ENCODE measurements at places on chromosomes 6 and 20.
A peak's percentile ranks its signal among the peaks of the same experiment; 100 is the strongest.

DNA sequence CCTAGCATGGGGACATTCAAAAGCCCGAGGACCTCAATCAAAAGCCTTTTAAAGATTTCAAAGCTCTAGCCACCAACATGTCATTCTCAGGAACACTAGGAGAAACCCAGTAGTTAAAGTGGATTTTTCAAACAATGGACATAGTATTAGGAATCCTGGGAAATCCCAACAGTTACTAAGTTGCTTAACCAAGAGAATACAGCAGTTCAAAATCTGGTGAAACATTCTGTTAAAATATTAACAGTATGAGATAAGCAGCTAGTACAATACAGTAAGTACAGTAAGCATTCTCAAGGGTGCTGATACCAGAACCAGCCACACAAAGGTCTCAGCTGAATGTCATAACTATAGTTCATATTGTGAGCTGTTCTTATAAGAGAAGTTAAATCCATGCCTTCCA lies 68.6 kb downstream of the CDK19 start:
- H3K4me1 ChIP-seq = no peaks in the 10 kb centered on the region
- no peak for DNase-seq
- no peaks in the 10 kb centered on the region for H3K27me3 ChIP-seq
- H3K4me3 ChIP-seq = no peak overlapping the region

DNA sequence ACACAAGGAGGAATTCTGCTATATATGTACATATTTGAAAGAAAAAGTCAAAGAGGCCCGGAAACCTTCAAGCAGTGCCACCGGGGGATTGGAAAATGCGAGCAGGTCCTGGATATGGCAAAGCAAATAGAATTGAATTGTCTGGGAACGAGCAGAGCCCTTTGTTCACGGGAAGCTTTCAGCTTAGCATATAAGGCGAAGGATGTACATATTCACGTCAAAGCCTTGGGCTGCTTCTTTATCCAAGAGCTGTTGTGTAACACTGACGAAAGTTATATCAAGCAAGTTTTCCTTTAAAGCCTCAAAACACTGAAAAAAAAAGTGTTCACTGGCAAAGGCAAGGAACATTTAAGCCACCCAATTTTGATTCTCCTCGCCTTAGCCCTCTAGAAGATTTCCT lies 171.0 kb downstream of the GPX5 start:
- no peaks in the 10 kb centered on the region for H3K36me3 ChIP-seq
- no peak overlapping the region for H3K4me3 ChIP-seq
- H3K27me3 ChIP-seq = peaks cover 22% of the 10 kb centered on the region
- no peaks in the 10 kb centered on the region for H3K4me1 ChIP-seq
- H3K27ac ChIP-seq = no peak overlapping the region
- DNase-seq = no peak

DNA sequence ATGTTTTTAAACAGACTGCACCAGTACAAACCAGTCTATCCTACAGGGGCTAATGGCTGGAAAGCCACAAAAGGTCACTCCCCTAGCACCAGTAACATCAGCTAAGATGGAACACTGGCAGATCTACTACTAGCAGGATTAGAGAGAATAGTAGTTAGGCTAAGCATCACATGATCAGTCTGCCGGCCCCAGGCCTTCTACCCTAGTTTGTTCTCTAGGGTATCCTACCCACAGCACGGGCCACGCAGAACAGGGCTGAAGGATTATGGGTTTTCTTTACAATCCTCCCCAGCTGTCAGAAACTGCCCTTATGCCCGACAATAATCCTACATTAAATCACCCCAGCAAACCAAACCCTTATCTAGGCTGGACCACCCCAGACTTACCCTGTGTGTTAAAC lies 156.0 kb downstream of the LY86 start:
- peaks cover 12% of the 10 kb centered on the region for H3K4me1 ChIP-seq
- H3K36me3 ChIP-seq = no peaks in the 10 kb centered on the region
- DNase-seq = no peak
- H3K4me3 ChIP-seq = no peak overlapping the region
- H3K27ac ChIP-seq = no peak overlapping the region

- no peaks in the 10 kb centered on the region for H3K27me3 ChIP-seq
- no peaks in the 10 kb centered on the region for H3K36me3 ChIP-seq
- H3K4me3 ChIP-seq = no peak overlapping the region
- peak overlapping the region; percentile 61 for H3K27ac ChIP-seq
- H3K4me1 ChIP-seq = peaks cover 7% of the 10 kb centered on the region
- DNase-seq = peak; percentile 51
These were observed 17.2 kb downstream of the UNC5CL start for GRCh38 chr6:41021832-41022231.

DNA sequence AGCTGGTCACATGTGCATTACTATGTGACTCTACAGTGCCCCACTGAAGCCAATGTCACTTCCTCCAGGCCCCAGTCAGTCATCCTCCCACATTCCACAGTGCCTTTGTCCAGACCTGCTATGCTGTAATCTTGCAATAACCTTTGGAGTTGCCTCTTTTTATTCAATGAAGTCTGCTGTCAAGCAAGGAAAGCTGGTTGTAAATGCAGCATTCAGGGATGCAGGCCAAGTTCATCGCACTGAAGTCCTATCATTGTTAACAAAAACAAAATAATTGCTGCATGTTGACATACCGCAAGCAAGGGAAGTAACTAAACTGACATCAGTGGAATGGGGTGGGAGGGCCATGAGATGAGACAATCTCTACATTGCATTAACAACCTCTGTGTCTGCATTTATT lies 131.2 kb upstream of the CDYL start:
- H3K4me3 ChIP-seq = no peak overlapping the region
- DNase-seq = peak; percentile 68
- H3K36me3 ChIP-seq = no peaks in the 10 kb centered on the region
- peak overlapping the region; percentile 73 for H3K27ac ChIP-seq

- H3K27me3 ChIP-seq = no peaks in the 10 kb centered on the region
- no peaks in the 10 kb centered on the region for H3K36me3 ChIP-seq
- H3K4me3 ChIP-seq = no peak overlapping the region
- peak; percentile 51 for DNase-seq
- no peak overlapping the region for H3K27ac ChIP-seq
These were observed 68.8 kb downstream of the EYS start for GRCh38 chr6:65638047-65638831.

DNA sequence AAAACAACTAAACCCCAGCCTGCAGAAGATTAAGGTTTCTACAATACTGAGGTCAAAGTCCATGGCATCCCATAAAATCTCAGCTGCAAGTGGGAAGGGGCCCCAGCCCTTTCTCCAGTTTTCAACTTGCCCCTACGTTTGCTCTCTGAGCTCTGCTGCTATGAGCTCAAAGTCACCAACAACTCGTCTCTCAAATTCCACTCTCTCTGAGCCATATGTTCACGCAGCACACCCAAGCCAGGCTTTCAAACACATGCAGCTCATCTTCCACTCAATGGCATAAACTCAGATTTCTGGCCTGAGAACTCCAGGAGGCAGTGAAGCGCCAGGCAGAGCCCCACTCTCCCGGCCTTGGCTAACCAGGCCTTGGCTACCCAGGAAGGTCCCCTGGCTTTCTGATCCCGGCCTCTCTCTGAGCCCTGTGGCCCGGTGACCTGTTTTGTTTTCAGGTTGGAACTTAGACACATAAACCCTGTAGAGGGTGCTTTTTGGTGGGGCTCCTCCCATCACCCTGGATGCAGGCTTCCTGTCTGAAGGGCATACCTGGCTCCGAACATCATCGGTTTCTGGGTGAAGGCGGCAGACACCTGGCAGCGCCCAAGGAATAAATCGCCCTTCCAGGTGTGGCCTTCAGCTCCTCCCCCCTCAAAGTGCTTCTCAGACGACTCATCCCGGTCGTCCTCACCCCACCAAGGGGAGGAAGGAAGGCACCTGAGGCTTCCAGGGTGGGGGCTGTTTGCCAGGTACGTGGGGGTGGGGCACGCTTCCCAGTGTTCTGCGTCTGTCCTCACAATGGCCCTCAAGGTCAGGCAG lies 12.4 kb downstream of the SLC22A23 start:
- H3K4me1 ChIP-seq = peaks cover 20% of the 10 kb centered on the region
- no peak overlapping the region for H3K4me3 ChIP-seq
- peak; percentile 39 for DNase-seq
- peak overlapping the region; percentile 82 for H3K27ac ChIP-seq
- H3K36me3 ChIP-seq = no peaks in the 10 kb centered on the region
- no peaks in the 10 kb centered on the region for H3K27me3 ChIP-seq

All from hepatocyte (in vitro differentiated cells).